ENCODE measurements at places on chromosomes 2 and 18.
A peak's percentile ranks its signal among the peaks of the same experiment; 100 is the strongest.

- no peak for DNase-seq
Observed at GRCh38 chr2:51903728-51904127, 871.8 kb upstream of the NRXN1 start.

- no peak for DNase-seq
Observed at GRCh38 chr2:235500761-235501672, 7.2 kb downstream of the AGAP1 start.

- no peak for DNase-seq
Observed at GRCh38 chr2:98715812-98716451, 15.0 kb downstream of the MGAT4A start.

DNA sequence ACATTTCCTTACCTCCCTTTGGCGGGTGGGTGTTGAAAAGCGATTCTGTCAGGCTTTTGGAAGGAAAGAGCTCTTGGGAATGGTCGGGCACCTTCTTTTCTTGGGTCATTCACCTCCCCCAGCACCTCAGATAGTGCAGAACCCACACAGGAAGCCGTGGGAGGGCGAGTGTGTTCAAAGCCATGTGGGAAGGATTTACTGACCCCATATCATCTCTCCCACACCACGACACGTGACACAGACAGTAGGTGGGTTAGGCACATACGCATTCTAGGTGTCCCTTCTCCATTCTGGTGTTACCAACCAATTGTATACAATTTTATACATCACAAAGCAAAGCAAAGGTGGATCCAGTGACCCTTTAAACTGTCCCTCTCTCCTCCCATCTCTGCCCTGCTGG is 263.7 kb upstream of the REV1 start:
- no peak for DNase-seq

GRCh38 chr2:143535802-143536201 is 406.6 kb downstream of the ARHGAP15 start:
- no peak for DNase-seq

- no peak for DNase-seq
Observed at GRCh38 chr2:70300771-70301343, 1.0 kb downstream of the FAM136A start.

GRCh38 chr2:223072826-223073225 is 20.8 kb downstream of the KCNE4 start:
- no peak for DNase-seq

GRCh38 chr18:51588616-51589015 is 391.1 kb upstream of the MEX3C start:
- DNase-seq = no peak

DNA sequence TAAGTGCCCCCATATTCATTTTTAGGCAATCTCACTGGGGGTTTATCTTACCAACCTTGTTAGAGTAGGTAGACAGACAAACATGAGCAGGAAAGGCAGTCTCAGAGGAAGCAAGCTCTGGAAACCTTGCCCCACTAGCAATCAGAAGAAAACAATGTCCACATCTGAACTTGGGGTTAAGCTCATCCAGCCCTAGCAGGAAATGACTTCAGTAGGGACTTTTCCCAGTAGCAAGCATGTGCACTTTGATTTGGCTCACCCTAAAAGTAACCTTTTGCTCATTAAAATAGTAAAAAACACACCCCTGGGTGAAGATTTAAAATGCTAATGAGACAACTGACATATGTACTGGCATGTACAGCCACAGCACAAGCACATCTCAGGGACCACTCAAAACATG is 175.5 kb downstream of the AKAIN1 start:
- DNase-seq = no peak

- DNase-seq = no peak
Observed at GRCh38 chr2:237209885-237210284, 124.2 kb downstream of the COPS8 start.

GRCh38 chr2:127771756-127772155 is 39.2 kb downstream of the WDR33 start:
- no peak for DNase-seq

GRCh38 chr2:68762665-68763064 is 28.1 kb downstream of the ARHGAP25 start:
- peak; percentile 57 for DNase-seq

- DNase-seq = no peak
Observed at GRCh38 chr2:152627351-152627957, 89.8 kb downstream of the PRPF40A start.

DNA sequence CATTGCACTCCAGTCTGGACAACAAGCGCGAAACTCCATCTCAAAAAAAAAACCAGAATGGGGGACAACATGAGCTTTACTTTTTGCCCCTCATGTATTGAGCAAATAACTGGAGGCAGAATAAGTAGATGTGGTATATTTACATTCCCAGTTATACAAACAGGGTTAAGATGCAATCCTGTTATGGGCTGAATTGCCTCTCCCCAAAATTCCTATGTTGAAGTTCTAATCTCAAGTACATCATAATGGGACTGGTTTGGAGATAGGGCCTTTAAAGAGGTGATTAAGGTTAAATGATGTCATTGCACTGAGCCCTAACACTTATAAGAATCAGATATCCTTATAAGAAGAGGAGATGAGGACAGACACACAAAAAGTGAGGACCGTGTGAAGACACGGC is 319.8 kb upstream of the KLHL29 start:
- no peak for DNase-seq

- DNase-seq = no peak
Observed at GRCh38 chr2:221270806-221271205, 301.3 kb downstream of the EPHA4 start.

DNA sequence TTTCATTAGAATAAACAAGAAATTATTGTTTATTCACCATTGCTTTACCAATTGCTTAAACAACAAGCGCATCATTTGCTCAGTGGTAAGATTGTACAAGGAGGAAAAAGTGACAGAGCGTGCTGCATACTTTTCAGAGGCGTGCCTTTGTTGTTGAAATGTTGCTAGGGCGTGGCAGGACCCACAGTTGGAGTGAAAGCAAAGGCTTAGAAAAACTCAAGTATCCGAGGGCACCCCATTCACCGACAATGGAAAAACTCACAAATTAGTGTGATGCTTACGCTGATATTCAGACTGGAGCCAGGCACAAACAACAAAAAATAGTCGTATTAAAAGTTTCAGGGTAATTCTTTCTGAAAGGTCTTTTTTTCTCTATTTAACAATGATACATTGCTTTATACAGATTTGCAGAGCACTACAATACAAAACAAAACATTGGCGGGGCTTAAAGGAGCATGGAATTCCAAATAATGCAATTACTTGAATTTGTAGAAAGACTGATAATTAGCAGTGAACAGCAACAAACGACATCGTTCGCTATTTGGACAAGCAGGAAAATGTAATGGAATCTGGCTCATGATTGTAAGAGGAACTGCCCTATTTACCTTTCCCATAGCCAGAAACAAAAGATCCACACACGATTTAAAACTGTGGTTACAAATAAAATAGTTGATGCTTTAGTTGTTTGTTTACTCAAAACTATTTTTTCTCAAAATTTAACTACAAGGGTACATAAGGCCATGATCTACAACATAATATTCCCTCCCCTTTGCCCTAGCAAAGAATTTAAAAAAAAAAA is 37.8 kb upstream of the RTTN start:
- no peak for DNase-seq

GRCh38 chr2:98463988-98464771 is 19.5 kb downstream of the INPP4A start:
- no peak for DNase-seq

DNA sequence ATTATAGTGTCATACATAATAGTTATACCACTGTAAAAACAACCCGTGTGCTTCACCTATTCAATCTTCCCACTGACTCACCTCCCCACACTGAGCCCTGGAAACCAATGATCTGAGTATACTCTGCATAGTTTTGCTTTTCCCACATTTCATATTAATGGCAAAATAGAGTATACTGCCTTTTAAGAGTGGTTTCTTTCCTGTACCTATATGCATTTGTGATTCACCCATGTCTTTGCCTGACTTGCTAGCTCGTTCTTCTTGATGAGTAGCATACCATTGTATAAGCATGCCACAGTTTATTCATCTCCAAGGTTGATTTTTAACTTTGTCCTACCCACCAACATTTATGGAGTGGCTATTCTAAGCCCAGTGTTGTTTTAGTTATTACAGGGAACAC is 686.4 kb downstream of the PLCL1 start:
- DNase-seq = no peak

GRCh38 chr2:185658750-185659149 is 79.9 kb upstream of the FSIP2 start:
- DNase-seq = no peak

GRCh38 chr18:54606835-54607212 is 15.8 kb downstream of the DYNAP start:
- no peak for DNase-seq

GRCh38 chr2:46075848-46076247 is 221.4 kb upstream of the EPAS1 start:
- DNase-seq = no peak

- no peak for DNase-seq
Observed at GRCh38 chr18:76374330-76375281, 120.4 kb downstream of the ZNF516 start.

DNA sequence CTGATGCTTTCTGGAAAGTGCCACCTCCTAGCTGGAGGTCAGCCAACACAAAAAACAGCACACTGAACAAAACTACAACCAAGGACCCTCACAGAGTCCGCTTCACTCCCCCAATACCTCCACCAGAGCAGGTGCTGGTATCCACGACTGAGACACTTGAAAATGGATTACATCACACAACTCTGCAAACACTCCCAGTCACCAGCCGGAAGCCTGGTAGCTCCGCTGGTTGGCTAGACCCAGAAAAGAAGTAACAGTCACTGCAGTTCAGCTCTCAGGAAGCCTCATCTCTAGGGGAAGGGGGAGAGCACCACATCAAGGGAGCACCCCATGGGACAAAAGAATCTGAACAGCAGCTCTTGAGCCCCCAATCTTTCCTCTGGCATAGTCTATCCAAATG is 175.4 kb downstream of the LCLAT1 start:
- no peak for DNase-seq

GRCh38 chr2:221402072-221402471 is 170.0 kb downstream of the EPHA4 start:
- no peak for DNase-seq

DNA sequence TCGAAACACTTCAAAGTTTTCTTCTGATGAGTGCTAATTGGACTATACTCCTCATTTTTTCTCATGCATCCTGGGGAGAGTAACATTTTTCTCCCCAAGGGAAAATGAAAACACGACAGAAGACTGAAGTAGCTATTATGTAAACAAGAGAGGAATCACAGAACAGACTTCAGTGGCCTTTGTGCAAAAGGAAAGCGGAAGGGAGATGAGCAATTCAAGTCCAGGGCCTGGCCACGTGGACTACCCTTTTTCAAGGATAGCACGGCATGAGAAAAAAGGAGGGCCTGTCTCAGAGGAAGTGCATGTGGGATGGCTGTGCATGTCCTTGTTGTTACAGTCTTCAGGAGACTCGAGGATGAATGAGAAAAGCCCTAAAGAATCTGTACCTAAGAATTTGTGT is 43.8 kb upstream of the KCNE4 start:
- no peak for DNase-seq

DNA sequence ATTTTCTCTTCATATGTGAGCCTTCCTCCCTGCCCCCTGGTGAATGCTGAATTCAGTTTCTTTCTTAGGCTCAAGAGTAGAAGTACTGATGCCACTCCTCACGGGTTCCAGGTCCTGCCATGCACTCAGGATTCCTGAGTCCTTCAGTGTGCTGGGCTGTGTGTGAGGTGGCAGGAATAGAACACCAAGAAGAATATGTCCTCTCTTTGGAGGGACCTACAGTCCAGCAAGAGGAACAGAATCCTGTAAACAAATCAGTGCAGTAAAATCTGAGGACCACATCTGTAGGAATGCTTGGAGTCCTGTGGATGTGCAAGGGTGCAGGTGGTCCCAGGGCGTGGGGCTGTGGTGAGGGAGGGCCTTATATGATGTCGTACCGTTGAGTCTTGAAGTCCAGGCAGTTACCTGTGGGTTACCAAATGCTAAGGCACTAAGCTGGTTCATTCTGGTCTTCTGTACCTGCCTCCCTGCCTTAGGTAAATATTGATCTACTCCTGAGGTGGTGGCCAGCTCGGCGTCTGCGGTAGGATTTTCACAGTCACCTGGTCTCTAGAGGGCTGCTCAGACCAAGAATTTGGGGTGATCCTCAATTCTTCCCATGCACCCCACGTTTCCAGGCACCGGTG is 5.5 kb downstream of the ASAP2 start:
- no peak for DNase-seq

DNA sequence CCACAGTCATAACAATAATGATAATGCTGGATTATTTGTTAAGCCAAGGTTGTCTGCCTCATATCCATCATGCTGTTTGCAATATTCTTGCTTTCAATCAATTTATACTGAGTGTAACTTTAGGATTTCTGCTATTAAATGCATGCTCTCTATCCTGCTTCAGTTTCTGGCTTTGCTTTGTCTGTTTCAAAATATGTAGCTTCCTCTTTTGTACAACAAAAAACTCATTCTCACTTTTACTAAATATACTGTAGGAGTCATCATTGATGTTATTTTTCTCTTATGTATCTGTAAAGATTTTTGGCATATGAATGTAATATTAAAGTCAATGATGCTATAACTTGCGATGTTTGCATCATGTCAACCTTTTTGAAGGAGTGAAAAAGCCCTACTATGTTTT is 149.3 kb downstream of the GPD2 start:
- no peak for DNase-seq

GRCh38 chr2:28545590-28546200 is 49.8 kb downstream of the PLB1 start:
- DNase-seq = no peak

GRCh38 chr18:47978141-47978540 is 47.7 kb upstream of the SMAD2 start:
- DNase-seq = no peak

DNA sequence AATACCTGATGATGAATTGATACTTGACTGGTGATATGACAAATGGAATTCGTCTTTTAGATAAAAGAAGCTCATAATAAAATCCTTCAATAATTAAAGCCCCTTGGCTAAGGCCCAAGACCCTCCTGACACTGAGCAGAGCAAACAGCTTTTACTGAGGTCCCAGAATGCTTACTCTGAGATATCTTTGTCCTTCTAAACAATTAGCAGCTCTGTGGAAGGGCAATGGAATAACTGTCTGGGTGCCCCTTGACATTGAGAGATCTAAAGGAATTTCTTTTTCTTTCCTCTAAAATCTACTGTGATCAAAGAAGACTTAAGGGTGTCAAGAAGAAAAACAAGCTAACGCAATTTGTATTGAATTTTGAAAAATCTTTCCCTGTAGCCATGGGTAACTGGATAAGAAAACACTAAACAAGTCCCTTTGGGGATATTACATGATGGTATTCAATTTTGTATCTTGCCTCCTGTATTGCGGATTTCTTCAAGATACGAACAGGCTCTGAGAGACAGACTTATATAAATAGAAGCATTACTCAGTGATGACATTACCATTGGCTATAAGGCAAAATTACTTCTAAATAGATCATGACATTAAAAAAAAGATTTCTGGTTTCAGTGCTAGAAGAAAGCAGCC is 128.8 kb downstream of the MREG start:
- no peak for DNase-seq

- no peak for DNase-seq
Observed at GRCh38 chr2:129375632-129376425, 603.6 kb upstream of the RAB6C start.

- DNase-seq = no peak
Observed at GRCh38 chr2:154670083-154670482, 28.4 kb upstream of the KCNJ3 start.
